ENCODE measurements at places on chromosomes 1 and 21. TPM values are rescaled to one million over a fixed set of nuclear protein-coding genes. Genes with fewer than 3 reads are reported as not detected.

GRCh38 chr1:231934797-231935196, 308.2 kb downstream of the DISC1 start:
- no peak for DNase-seq
- no peak overlapping the region for H3K27ac ChIP-seq
- H3K4me3 ChIP-seq: no peak overlapping the region
- peaks cover 17% of the 10 kb centered on the region for H3K4me1 ChIP-seq
- H3K36me3 ChIP-seq: no peaks in the 10 kb centered on the region
- H3K27me3 ChIP-seq: no peaks in the 10 kb centered on the region

GRCh38 chr1:2438641-2439040, 26.3 kb upstream of the PEX10 start:
- no peaks in the 10 kb centered on the region for H3K36me3 ChIP-seq
- DNase-seq: no peak
- peaks cover 2% of the 10 kb centered on the region for H3K27me3 ChIP-seq
- H3K27ac ChIP-seq: no peak overlapping the region
- peaks cover 12% of the 10 kb centered on the region for H3K4me1 ChIP-seq

- DNase-seq: peak; percentile 6
- H3K27me3 ChIP-seq: peaks cover 64% of the 10 kb centered on the region
- no peaks in the 10 kb centered on the region for H3K4me1 ChIP-seq
- H3K4me3 ChIP-seq: no peak overlapping the region
These were observed 19.2 kb downstream of the MAB21L3 start for GRCh38 chr1:116130356-116130755.

DNA sequence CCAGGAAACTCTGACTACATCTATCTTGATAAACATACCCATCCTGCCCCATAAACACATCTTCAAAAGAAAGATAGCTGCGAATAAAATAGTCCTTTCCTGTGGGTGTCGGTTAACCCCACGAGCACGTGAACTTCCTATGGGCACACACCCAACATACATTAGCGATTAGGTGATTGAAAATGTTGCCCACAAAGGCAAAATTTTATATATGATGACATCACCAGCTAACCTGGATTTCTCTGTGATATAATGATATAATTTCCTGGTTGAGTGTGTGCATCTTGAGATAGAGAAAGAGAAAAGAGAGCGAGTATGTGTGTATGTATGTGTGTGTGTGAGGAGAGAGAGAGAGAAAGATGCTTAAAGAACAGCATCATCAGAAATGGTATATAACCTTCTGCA, 296.1 kb downstream of the PTPRC start:
- peaks cover 9% of the 10 kb centered on the region for H3K36me3 ChIP-seq
- H3K4me1 ChIP-seq: peaks cover 34% of the 10 kb centered on the region
- H3K27ac ChIP-seq: no peak overlapping the region
- DNase-seq: no peak
- H3K27me3 ChIP-seq: no peaks in the 10 kb centered on the region

ADAMTSL4 gene
- total RNA-seq: 2.6 TPM

PGLYRP4 gene
- total RNA-seq: not detected

RASAL2 gene
- 34.2 TPM for total RNA-seq

DNA sequence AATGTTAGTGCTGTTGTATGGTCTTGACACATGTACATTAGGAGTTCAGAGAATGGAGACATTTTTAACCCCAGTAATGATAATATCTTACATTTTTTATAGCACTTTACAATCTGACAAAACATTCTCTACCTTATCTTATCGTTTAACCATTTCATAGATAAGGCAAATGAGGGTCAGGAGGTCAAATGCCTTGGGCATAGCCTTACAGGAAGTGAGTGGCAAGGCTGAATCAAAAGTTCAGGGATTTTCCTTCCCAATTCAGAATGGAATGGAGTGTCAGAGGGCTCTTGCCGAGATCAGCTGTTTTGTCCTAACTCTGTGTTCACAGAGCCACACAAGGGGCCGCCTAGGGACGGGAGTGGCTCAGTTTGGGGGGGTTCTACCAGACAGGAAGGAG, 57.6 kb upstream of the AK4 start:
- peaks cover 8% of the 10 kb centered on the region for H3K36me3 ChIP-seq
- peaks cover 37% of the 10 kb centered on the region for H3K27me3 ChIP-seq
- peaks cover 3% of the 10 kb centered on the region for H3K4me1 ChIP-seq
- no peak overlapping the region for H3K4me3 ChIP-seq

DNA sequence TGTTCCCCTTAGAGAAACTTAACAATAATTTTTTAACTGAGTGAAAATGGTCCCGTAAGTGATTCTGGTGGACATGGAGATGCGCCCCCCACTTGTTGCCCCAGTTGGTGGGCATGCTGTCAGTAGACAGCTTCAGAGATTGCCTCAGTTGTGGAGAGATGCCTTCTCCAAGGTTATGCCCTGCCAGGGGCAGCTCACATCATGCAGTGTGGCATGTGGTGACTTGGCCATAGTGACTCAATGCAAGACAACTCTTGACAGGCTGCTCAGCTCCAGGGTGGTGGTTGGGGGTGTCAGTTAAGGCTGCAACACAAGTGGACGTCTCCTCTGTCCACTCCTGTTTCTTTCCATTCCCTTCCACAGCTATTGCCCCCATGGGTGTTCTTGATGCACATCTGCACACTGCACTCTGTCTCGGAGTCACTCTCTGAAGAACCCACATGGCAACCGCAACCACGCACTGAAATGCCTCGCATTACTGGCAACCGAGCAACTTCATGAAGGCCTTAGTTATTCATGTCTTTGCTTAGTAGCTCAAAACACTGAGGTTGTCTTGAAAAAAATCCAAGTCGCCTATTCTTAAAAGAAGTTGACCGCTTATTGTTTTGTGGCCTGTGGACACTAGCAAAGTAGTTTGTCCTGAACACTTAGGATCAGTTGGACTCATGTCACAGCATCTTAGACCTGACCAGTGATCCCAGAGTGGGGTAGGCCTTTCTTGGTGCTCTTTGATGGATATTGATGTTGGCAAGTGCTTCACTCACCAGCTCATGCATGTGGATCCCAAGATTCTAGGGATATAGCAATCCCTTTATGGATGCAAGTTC, 54.8 kb upstream of the USP1 start:
- DNase-seq: no peak
- H3K4me3 ChIP-seq: no peak overlapping the region
- H3K27me3 ChIP-seq: peaks cover 8% of the 10 kb centered on the region
- H3K27ac ChIP-seq: no peak overlapping the region

ANXA9 gene
- total RNA-seq: not detected

DNA sequence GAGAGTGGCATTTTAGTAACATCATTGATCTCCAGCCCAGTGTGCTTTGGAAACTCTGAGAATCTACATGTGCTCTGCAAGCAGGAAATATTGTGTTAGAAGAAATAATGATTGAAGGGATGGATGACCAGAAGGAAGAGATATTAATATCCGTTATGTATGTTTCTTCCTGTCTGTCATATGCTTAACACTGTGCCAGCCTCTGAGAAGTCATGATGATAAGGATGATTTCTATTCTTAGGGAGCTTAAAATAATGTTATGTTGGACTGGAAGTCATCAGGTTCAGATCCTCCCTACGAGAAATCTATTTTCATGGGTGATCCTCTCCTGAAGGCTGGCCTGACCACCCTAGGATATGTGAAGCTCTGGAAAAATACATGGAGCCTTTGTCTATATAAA, 192.4 kb upstream of the GORAB start:
- no peaks in the 10 kb centered on the region for H3K27me3 ChIP-seq
- no peak overlapping the region for H3K4me3 ChIP-seq
- no peak overlapping the region for H3K27ac ChIP-seq
- no peak for DNase-seq
- H3K4me1 ChIP-seq: peaks cover 7% of the 10 kb centered on the region

- peaks cover 15% of the 10 kb centered on the region for H3K4me1 ChIP-seq
- H3K4me3 ChIP-seq: no peak overlapping the region
- no peaks in the 10 kb centered on the region for H3K27me3 ChIP-seq
- no peak for DNase-seq
- H3K27ac ChIP-seq: no peak overlapping the region
These were observed 466.3 kb downstream of the LMO4 start for GRCh38 chr1:87794788-87795614.

DNA sequence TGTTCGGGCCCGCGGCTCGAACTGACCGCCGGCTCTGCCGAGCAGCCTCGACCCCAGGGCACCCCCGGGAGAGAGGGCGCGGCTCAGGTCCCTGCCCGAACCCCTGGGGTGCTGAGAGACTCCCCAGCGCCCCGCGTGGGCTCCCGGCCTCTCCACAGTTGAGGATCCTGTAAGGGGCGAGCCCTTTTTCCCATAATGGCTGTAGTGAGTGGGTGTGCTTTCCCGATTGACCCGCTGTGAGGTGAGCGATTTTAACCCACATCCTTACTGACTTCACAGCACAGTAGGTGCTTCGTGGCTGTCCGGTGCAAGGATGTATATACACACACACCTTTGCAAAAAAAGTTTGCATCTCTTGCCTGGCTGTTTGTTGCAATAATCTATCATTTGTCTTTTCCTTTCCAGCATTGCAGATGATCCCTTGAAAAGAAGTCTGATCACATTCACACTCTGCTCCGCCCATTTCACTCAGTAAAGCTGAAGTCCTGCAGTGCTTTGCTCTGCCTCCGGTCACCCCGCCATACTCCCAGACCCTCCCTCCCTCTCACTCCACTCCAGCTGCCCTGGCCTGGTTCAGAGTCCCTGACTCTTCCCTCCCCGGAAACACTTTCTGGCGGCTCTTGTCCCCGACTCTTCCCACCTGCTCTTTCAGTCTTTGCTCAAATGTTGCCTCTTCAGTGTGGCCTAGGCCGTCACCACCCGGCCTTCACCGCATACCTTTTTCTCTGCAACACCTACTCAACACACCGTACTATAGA, 955 bp upstream of the UBE2G2 start:
- no peak for DNase-seq
- peak overlapping the region; percentile 74 for H3K27ac ChIP-seq
- peak overlapping the region; percentile 94 for H3K4me3 ChIP-seq
- H3K27me3 ChIP-seq: no peaks in the 10 kb centered on the region

- DNase-seq: no peak
- no peak overlapping the region for H3K4me3 ChIP-seq
- H3K27ac ChIP-seq: peak overlapping the region; percentile 94
- no peaks in the 10 kb centered on the region for H3K36me3 ChIP-seq
These were observed 87.1 kb downstream of the GPR88 start for GRCh38 chr1:100624886-100625610.

DNA sequence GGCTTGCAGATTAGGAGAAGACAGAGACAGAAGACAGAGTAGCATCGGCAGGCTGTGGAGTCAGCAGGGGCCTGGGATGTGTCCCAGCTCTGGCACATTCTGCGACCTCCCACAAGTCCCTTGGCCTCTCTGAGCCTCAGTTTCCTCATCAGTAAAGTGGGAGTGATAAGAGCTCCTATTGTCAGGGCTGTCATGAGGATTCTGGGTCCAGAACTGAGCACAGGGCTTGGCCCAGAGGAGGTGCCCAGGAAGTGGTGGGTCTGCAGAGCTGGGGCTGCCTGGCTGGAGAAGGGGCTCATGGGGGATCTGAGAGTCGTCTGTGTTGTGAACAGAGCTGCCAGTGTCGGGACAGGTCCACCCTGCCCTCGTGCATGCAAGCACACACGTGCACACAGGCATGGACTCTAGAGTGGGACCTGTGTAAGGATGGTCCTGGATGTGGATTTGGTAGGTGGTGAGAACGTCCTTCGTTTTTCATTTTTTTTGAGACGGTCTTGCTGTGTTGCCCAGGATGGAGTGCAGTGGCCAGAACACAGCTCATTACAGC, 262.9 kb downstream of the PTPRU start:
- peaks cover 2% of the 10 kb centered on the region for H3K27me3 ChIP-seq
- H3K27ac ChIP-seq: no peak overlapping the region
- no peaks in the 10 kb centered on the region for H3K36me3 ChIP-seq
- no peak overlapping the region for H3K4me3 ChIP-seq
- DNase-seq: peak; percentile 70

TAL1 gene
- total RNA-seq: not detected

DNA sequence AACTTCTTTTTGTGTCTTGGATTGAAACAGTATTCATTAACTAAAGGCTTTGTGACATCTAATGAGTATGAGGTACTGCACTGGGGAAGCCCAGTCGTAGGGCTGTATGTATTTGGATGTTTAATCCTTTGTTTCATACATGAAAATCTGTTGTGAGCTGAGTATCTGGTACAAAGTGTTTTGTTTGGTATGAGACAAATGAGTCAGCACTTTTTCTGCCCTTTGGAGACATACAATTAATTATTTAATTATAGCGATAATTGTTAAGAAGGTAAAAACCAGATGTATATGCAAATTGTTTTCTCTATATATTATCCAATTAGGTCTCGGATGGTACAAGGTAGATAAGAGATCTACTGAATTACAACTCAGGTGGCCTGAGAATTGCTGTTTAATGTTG, 36.3 kb downstream of the MARK1 start:
- H3K27ac ChIP-seq: no peak overlapping the region
- DNase-seq: no peak
- no peak overlapping the region for H3K4me3 ChIP-seq
- H3K27me3 ChIP-seq: no peaks in the 10 kb centered on the region

CD53 gene
- not detected for total RNA-seq

DNA sequence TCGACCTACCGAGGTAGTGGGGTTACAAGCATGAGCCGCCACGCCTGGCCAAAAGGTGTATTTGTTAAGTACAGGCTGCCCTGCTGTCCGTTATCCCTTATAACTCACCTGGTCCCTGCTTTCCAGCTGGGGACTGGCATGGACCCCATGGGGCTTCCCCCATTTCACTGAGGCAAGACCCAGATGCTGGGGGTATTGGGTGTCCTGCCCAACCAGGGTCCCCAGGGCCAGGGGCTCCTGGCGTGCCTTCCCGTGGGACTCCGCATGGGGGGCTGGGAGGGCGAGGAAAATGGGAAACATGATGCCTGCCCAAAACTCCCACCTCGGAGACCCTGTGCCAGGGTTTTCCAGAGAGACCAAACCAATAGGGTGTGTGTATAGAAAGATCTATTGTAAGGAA, 64.4 kb downstream of the FAAP20 start:
- DNase-seq: no peak
- H3K36me3 ChIP-seq: no peaks in the 10 kb centered on the region
- no peak overlapping the region for H3K27ac ChIP-seq

DNA sequence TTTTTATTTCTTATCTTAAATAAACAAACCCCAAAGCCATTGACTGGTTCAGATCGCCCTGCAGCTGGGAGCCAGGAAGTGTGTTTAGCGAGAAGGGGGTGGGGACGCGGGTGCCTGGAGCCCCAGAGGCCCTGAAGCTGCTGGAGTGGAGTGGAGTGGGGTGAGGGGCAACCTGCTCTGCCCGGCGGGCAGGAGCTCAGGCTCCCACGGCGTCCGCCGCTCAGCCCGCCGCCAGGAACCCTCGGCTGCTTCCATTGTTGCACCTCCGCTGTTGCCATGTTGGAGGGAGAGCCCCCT, 673 bp downstream of the PIK3C2B start:
- peak overlapping the region; percentile 89 for H3K4me3 ChIP-seq
- peaks cover 29% of the 10 kb centered on the region for H3K4me1 ChIP-seq
- DNase-seq: no peak

HFM1 gene
- 0.29 TPM for total RNA-seq

GRCh38 chr1:211101481-211101880, 32.5 kb downstream of the KCNH1 start:
- H3K4me3 ChIP-seq: no peak overlapping the region
- DNase-seq: no peak
- H3K27me3 ChIP-seq: no peaks in the 10 kb centered on the region
- peaks cover 10% of the 10 kb centered on the region for H3K36me3 ChIP-seq
- H3K27ac ChIP-seq: no peak overlapping the region

GRCh38 chr1:240173836-240174235, 82.2 kb downstream of the FMN2 start:
- DNase-seq: no peak
- H3K36me3 ChIP-seq: peaks cover 3% of the 10 kb centered on the region
- H3K27me3 ChIP-seq: no peaks in the 10 kb centered on the region
- no peak overlapping the region for H3K4me3 ChIP-seq
- H3K27ac ChIP-seq: no peak overlapping the region
- H3K4me1 ChIP-seq: peaks cover 4% of the 10 kb centered on the region

GRCh38 chr21:39610703-39611102, 2.0 kb upstream of the B3GALT5 start:
- H3K27me3 ChIP-seq: peaks cover 40% of the 10 kb centered on the region
- H3K4me3 ChIP-seq: no peak overlapping the region
- DNase-seq: no peak
- H3K36me3 ChIP-seq: no peaks in the 10 kb centered on the region
- no peak overlapping the region for H3K27ac ChIP-seq

OR2L5 gene
- not detected for total RNA-seq

Measured in osteocyte (in vitro differentiated cells).